Body of pancreas (tissue), 4 donors: ENCODE measurements at places on chromosomes 16 and 17.

GRCh38 chr17:55883149-55883548, 132.3 kb downstream of the PCTP start:
- no peaks in the 10 kb centered on the region for H3K27me3 ChIP-seq
- H3K27ac ChIP-seq: no peak overlapping the region
- H3K36me3 ChIP-seq: no peaks in the 10 kb centered on the region
- no peak overlapping the region for H3K4me3 ChIP-seq

GRCh38 chr17:69466905-69467667, 52.6 kb downstream of the MAP2K6 start:
- no peaks in the 10 kb centered on the region for H3K27me3 ChIP-seq
- DNase-seq: peak; percentile 23
- H3K36me3 ChIP-seq: no peaks in the 10 kb centered on the region
- no peak overlapping the region for H3K4me3 ChIP-seq
- peak overlapping the region; percentile 41 for H3K27ac ChIP-seq

DNA sequence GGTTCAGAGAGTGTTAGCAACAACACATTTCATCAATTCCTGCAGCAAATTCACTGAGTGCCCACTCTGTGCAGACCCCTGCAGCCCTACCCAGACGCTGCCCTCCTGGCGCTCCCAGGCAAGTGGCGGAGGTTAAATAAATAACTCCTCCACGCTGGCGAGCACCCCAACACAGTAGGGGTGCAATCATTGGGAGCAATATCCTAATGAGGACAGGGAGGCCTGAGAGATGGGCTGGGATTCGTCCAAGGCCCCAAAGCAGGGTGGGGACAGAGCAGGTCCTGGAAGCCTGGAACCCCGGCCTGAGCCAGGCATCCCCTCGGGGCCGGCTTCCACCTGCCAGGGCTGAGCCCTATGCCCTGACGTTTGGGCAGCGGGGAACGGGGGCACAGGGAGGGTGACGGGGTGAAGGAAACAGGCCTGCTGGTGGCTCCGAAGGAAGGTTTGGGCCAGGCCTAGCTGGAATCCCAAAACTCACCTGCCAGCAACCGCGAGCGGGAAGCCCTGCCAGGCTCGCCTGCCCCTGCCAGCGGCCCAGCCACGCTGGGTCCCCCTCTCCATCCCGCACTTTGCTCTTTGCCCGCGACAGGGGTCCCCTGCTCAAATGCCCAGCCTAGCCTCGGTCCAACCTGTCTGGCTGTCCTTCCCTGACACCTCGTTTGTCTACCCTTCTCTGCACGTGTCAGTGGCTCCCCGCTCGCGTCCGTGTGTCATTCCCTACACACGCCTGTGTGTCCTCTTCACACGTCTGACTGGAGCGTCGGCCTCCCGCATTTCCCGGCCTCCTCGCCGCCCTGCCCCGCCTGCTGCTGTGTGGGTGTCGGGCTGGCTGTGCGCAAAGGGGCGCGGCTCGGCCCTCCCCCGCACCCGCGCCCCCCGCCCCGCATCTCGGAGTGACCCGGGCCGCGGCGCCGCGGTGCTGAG, 721 bp upstream of the BEAN1 start:
- no peak overlapping the region for H3K4me3 ChIP-seq
- H3K27ac ChIP-seq: no peak overlapping the region
- H3K27me3 ChIP-seq: no peaks in the 10 kb centered on the region
- no peaks in the 10 kb centered on the region for H3K36me3 ChIP-seq

DNA sequence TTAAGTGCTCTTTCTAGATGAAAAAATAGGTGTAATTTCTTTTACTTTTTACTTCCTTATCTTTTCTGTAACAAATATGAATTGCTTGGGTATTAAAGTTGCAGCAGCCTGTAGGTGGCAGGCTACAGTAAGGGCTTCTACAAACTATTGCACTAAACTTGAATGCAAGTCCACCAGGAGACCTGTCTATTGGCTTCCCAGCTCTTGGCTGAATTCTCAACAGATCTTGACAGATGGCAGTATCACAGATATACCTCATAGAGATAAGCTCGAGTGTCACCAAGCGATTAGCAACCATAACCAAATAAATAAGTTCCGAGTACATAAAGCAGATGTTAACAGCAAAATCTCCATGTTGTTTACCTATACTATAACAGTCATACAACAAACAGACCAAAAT, 5.9 kb downstream of the BBS2 start:
- H3K27me3 ChIP-seq: no peaks in the 10 kb centered on the region
- DNase-seq: peak; percentile 55
- no peak overlapping the region for H3K4me3 ChIP-seq
- no peaks in the 10 kb centered on the region for H3K36me3 ChIP-seq
- no peak overlapping the region for H3K27ac ChIP-seq

DNA sequence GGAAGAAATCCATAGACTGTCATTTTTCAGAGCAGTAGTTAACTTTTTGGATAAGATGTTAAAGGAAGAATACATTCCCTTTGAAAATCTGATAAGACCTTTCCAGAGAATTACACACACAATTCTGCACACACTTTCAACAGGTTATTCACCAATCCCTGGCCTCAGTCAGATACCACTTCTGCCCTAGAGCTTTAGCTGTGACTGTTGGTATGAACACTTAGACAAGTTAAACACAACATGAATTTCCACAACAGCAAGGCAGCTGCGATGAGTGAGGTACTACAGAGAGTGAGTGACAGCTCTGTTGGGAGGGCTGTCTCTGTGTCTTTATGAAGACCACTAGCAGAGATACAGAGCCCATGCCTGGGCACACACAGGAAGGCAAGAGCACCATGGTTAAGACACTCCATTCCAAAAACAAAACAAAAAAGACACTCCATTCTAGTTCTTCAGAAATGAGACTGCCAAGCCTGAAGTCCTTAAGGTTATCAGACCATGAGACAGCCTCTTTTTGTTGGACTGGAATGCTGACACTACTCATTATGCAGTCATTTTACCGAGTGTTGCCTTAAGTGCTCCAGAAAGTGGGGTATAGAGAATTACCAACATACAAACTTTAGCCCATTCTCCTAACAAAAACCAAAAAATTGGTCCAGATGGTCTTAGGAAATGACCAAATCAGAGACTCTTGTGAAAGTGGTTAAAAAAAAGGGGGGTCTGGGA, 42.4 kb downstream of the TOM1L2 start:
- H3K4me1 ChIP-seq: peaks cover 22% of the 10 kb centered on the region
- no peaks in the 10 kb centered on the region for H3K36me3 ChIP-seq
- no peak overlapping the region for H3K27ac ChIP-seq
- DNase-seq: no peak
- H3K27me3 ChIP-seq: no peaks in the 10 kb centered on the region
